Pons (tissue), 1 donor: ENCODE measurements at places on chromosomes 3 and 15.

DNA sequence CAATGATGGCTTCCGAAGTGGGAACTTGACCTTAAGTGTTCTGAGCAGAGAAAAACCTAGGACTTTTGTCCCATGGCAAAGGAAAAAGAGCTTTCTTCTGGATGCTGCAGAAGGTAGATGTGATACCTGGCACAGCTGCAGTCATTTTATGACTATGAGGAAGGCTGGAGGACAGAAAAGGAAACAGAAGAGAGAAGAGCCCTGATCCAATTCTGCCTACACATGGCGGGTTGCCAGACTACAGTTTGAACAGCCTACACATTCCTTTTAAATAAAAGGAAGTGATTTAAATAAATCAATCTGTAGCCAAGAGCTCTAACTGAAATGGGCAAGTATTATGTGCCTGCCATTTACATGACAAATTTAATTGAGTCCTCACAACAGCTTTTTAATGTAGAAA is 43.6 kb upstream of the CHRNB4 start:
- DNase-seq = no peak

- DNase-seq = no peak
Measured at GRCh38 chr3:38522002-38522401, 25.9 kb downstream of the EXOG start.

- no peak for DNase-seq
Measured at GRCh38 chr3:36678216-36679013, 85.9 kb downstream of the DCLK3 start.

DNA sequence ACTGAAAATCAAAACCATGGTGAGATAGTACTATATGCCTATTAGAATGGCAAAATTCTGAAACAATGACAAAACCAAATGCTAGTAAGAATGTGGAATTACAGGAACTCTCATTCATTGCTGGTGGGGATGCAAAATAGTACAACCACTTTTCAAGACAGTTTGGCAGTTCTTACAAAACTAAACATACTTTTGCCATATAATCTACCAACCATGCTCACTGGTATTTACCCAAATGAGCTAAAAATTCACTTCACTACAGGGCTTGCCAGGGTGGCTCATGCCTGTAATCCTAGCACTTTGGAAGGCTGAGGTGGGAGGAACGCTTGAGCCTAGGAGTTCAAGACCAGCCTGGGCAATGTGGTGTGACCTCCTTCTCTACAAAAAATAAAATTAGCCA is 40.0 kb downstream of the MYO9A start:
- DNase-seq = no peak

DNA sequence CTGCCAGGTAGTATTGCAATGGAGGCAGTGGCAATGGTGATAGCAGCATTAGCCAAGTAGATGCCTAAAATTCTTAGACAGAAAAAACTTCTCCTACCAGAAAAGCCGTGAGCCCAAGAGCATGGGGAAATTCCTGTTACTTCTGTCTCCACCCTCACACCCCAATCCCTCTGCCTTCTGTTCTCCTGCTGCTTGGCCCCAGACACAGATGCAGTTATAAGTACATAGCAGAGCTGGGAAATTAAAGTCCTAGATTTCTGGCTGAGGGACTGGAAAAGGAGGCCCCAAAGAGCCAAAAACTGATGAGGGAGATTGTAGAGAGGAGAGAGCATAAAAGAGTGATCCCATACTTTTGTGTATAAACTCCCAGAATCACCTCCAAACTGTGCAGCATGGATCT is 166.9 kb downstream of the SMAD6 start:
- no peak for DNase-seq

DNA sequence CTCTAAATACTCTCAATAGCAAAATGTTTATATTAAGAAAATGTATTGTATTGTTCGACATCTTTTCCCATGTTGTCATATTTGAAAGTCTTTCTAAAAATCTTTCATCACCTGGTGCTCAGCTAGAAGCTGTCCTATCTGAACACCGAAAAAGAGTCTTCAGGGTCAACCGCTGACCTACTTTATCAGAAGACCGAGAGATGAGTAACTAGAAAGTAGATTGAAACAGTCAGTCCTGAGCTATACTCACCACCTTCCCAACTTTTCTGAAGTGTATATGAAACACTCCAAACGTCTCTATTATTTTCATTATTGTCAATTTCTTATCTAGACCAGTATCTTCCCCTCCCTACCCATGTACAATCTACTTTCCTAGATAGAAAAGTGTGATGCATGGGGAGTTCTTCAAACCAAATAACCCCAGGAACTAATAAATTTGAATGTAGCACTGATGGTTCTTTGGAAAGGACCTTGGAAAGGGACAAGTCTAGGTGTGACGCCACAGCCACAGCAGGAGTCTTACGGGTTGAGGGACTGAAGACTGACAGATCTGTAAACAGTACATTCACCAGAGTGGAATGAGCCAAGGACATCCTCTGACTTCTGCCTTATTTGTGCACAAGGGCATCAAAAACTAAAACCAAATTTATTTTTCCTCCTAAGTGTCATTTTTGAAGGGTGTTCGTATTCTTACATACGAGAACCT is 58.6 kb downstream of the TMOD3 start:
- DNase-seq = no peak

GRCh38 chr3:49135499-49135898 is 2.6 kb upstream of the LAMB2 start:
- no peak for DNase-seq

DNA sequence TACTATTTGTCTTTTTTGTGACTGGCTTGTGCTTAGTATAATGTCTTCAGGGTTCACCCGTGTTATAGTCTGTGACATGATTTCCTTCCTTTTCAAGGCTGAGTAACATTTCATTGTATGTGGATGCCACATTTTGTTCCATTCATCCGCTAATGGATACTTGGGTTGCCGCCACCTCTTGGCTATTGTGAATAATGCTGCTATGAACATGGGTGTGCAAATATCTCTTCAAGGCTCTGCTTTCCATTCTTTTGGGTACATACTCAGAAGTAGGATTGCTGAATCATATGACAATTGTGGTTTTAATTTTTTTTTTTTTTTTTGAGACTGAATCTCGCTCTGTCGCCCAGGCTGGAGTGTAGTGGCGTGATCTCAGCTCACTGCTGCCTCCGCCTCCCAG is 15.4 kb downstream of the CRTC3 start:
- DNase-seq = no peak

- DNase-seq = no peak
Measured at GRCh38 chr3:134029734-134030378, at the start of gene SLCO2A1. TSS of gene SLCO2A1 (minus strand) at chr3:134029925. CDS start at chr3:134029802, 123 bp downstream.

DNA sequence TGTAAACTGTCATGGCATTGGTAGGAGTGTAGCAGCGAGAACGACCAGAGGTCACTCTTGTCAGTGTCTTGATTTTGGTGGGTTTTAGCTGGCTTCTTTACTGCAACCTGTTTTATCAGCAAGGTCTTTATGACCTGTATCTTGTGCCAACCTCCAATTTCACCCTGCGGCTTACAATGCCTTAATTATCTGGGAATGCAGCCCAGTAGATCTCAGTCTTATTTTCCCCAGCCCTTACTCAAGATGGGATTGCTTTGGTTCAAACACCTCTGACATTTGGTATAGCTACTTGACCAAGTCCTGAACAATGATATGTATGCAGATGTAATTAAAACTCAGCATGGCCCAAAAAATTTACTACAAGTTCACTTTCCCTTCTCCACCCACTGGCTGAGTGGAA is 388.4 kb downstream of the RSL24D1 start:
- no peak for DNase-seq

GRCh38 chr3:168083906-168084305 is 11.8 kb downstream of the GOLIM4 start:
- DNase-seq = no peak
